Uterus (tissue), 4 donors: ENCODE measurements at places on chromosomes 7 and 10.

DNA sequence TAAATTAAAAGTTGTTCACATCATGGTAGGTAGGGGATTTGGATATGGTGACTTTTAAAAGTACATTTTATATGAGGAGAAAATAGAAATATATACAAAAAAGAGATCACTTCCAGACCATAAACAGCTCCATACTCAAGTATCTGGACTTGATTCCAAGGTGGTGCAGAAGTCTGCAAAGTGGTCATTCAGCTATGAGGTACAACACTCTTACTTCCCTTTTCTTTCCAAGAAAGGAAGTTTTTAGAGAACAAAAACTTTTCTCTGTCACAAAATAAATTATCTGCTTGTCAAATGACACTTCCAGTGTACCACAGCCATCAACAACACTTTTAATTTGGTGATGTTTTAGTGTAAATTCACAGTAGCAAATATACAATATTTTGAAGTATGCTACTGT lies 1013.5 kb downstream of the GATA3 start:
- H3K4me1 ChIP-seq = no peaks in the 10 kb centered on the region
- H3K36me3 ChIP-seq = no peaks in the 10 kb centered on the region
- H3K27ac ChIP-seq = no peak overlapping the region
- H3K4me3 ChIP-seq = no peak overlapping the region
- H3K27me3 ChIP-seq = no peaks in the 10 kb centered on the region

DNA sequence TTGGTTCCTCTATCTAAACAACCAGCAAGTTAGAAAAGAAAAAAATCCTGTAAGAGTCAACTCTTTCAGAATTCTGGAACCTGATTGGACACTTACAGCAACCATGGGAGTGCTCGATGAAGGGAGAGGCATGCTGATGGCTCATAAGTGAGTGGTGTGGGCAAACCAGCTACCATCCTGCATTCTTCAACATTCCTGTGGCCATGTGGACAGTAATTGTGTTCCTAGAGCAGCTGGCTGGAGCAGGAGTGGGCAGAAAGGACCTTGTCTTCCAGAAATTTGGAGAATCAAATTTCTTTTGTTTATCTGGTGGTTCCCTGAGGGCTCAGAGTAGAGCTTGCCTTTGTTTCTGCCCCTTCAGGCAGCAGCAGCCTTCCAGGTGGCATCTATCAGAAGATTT lies 22.5 kb upstream of the MYL7 start:
- H3K27me3 ChIP-seq = no peaks in the 10 kb centered on the region
- H3K4me3 ChIP-seq = no peak overlapping the region
- no peaks in the 10 kb centered on the region for H3K4me1 ChIP-seq
- H3K27ac ChIP-seq = no peak overlapping the region
- DNase-seq = no peak

DNA sequence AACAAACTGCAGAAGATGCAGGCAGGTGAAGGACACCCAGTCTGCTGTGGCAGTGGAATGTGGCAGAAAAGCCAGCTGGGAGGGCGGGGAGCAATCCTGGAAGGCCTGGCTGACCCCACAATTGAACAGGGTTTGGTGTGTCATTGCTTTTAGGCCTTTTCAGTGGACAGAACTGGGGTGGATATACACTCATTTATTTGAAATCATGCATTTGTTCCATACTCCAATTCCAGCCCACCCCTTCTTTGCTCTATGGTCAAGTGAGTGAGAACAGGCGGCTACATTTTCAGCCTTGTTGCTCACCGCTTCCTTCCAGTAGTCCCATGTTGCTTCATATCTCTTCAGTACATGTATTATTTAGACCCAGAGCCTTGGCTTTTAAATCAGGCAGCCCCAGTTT lies 39.8 kb downstream of the PTPN12 start:
- no peaks in the 10 kb centered on the region for H3K36me3 ChIP-seq
- DNase-seq = no peak
- no peaks in the 10 kb centered on the region for H3K4me1 ChIP-seq
- H3K4me3 ChIP-seq = no peak overlapping the region
- H3K27ac ChIP-seq = no peak overlapping the region

- H3K36me3 ChIP-seq = no peaks in the 10 kb centered on the region
- no peak for DNase-seq
- no peaks in the 10 kb centered on the region for H3K27me3 ChIP-seq
- no peak overlapping the region for H3K27ac ChIP-seq
- H3K4me3 ChIP-seq = no peak overlapping the region
Observed at GRCh38 chr7:155852426-155853301, 40.4 kb upstream of the SHH start.

DNA sequence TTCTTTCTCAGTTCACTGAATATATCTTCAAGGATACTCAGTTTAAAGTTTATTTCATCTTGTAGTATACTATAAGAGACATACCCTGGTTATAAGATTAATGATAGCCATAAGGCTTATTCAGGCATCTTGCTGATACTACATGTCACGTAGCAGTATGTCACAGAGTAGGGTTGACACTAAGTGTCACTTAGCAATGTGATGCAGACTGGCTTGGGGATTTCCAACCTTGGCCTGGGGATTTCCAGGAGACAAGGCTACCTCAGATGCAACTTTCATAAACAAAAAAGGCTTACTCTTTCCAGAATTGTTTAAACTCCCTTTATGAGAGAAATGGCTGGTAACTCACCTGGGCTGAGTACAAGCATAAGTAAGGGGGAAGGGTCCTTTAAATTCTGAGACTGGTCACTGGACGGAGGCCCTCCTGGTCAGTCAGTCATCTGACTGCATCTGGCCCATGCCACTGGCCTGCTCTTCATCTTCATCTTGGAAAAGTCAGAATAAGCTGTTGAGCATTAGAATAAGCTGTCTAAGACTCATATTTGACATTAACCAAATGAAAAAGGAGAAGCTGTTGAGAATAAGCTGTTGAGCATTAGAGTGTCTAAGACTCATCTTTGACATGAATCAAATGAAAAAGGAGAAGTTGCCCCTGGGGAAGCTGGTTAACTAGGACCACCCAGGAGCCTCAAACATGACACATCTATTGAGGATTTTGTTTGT lies 9.5 kb downstream of the SLC13A1 start:
- H3K36me3 ChIP-seq = no peaks in the 10 kb centered on the region
- DNase-seq = no peak
- no peak overlapping the region for H3K4me3 ChIP-seq
- no peaks in the 10 kb centered on the region for H3K27me3 ChIP-seq
- H3K4me1 ChIP-seq = no peaks in the 10 kb centered on the region
- no peak overlapping the region for H3K27ac ChIP-seq

GRCh38 chr7:151179287-151179860 lies 7.7 kb downstream of the ASB10 start:
- no peaks in the 10 kb centered on the region for H3K36me3 ChIP-seq
- no peaks in the 10 kb centered on the region for H3K4me1 ChIP-seq
- no peak overlapping the region for H3K27ac ChIP-seq
- no peak for DNase-seq
- H3K27me3 ChIP-seq = no peaks in the 10 kb centered on the region

- no peaks in the 10 kb centered on the region for H3K36me3 ChIP-seq
- peak; percentile 72 for DNase-seq
- no peak overlapping the region for H3K4me3 ChIP-seq
- peak overlapping the region; percentile 6 for H3K27ac ChIP-seq
- H3K4me1 ChIP-seq = no peaks in the 10 kb centered on the region
- no peaks in the 10 kb centered on the region for H3K27me3 ChIP-seq
Observed at GRCh38 chr10:3136763-3137611, 35.6 kb downstream of the PITRM1 start.

DNA sequence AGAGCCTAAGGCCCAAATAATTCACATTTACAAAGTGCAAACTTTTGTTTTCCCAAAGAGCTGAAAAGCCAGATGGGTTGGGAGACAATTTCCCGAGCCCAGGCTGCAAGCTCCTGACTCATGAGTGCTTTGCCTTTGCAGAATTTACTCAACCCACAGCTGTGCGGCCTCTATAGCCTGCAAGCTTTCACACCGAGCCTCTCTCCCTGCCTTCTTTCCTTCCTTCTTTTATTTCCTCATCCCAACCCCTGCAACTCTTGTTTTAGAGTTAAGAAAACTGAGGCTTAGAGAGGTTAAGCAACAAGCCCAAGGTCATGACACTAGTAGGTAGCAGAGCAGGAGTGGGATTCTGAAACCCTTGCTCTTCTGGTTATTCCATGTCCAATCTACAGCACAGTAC lies 203.0 kb upstream of the GPR26 start:
- no peak overlapping the region for H3K27ac ChIP-seq
- no peak for DNase-seq
- no peaks in the 10 kb centered on the region for H3K4me1 ChIP-seq

GRCh38 chr10:36256948-36257356 lies 614.9 kb upstream of the FZD8 start:
- H3K36me3 ChIP-seq = no peaks in the 10 kb centered on the region
- no peaks in the 10 kb centered on the region for H3K27me3 ChIP-seq
- H3K27ac ChIP-seq = no peak overlapping the region
- no peaks in the 10 kb centered on the region for H3K4me1 ChIP-seq
- no peak overlapping the region for H3K4me3 ChIP-seq
